Right ventricle myocardium superior (tissue), 1 donor: ENCODE measurements at places on chromosomes 7 and 10. TPM values are rescaled to one million over a fixed set of nuclear protein-coding genes. Genes with fewer than 3 reads are reported as not detected.

BHLHA15 gene
- not detected for total RNA-seq

IRF5 gene
- total RNA-seq: 1.9 TPM

STOX1 gene
- 0.38 TPM for total RNA-seq

DKK1 gene
- not detected for total RNA-seq

SFMBT2 gene
- 9.4 TPM for total RNA-seq

PPP1R3A gene
- total RNA-seq: 116 TPM

- peak; percentile 38 for DNase-seq
Measured at GRCh38 chr10:132129431-132129830, 57.3 kb upstream of the DPYSL4 start.

GRCh38 chr10:123912871-123913270 lies 21.3 kb upstream of the CPXM2 start:
- DNase-seq: no peak

GRCh38 chr7:25820432-25821040 lies 331.5 kb upstream of the NFE2L3 start:
- DNase-seq: no peak

- DNase-seq: no peak
Measured at GRCh38 chr10:47412869-47413268, 28.8 kb upstream of the ZNF488 start.

GRCh38 chr7:30618961-30619360 lies 24.3 kb downstream of the GARS1 start:
- no peak for DNase-seq

DNA sequence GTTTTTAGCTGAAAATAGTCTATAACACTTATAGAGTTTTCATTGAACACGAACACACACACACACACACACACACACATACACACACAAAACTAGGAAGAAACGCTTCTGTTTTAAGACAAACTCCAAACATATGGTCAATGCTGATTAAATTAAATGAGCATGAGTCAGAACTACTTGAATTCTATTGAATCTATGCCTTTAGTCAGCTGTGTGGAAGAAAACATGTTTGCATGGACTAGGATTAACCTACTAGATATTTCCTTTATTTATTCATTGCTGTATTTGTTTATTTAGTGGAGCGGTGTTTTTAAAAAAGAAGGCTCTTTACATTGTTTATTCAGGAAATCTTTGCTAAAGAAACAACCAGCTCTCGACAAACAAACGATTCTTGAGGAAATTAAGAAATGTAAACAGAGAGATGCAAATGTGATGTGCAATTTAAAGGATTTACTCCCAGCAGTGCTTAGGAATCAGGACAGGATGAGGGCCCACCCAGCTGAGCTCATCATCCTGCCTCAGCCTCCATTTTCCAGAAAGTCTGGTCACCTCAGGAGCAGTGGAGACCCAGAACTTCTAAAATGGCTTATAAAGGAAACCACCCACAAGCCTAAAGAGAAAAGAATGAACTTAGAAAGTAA lies 83.2 kb downstream of the PDE1C start:
- DNase-seq: no peak

- no peak for DNase-seq
Measured at GRCh38 chr10:3068968-3069737, 1.8 kb downstream of the PFKP start.

DNA sequence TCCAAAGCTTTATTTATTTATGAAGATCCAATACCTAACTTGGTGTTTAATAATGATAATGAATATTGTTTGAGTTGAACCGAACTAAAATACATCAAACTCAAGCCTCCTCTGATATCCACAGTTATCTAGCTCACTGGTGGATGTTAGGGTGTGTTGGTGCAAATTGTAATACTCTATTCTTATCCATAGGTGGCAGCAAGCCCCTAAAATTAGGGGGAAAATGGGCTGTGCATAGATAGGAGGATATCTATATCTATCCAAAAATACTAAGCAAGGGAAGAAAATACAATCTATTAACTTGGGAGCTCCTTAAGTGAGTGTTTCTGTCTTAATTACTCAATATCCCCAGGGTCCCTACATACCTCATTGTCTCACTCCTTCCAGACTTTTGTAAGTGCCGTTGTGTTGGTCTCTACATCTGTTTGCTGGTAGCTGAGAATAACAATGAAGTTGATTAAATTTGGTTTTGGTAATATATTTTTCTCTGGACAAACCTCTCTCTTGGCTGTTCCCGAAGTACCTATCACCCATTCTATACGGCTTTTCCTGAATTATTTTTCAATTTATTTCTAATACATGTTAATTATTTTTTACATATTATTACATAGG lies 55.0 kb upstream of the VWDE start:
- no peak for DNase-seq

DNA sequence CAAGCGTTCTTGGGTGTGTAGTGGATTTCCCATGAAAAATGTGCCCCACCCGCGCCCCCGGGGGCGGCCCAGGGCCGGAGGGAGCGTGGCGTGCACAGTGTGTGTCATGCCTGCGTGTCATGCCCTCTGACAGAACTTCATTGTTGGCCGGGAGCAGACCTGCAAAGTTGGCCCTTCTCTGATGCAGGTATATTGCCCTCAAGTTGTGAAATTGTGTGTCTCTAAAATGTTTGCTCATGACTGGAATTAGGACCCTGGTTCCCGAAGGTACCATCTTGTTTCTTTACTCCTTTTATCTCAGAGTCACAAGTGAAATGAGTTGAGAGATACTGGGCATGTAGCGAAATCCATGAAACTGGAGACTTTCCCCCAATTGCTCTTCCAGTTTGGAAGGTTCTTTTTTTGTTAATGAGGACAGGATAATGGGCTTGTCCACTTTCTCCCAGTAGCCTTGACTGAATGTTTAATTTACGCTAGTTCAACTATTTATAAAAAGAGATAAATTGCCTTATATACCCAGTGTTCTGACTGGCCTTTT lies 26.2 kb downstream of the ADK start:
- DNase-seq: no peak

- DNase-seq: no peak
Measured at GRCh38 chr7:69761290-69761922, 163.1 kb downstream of the AUTS2 start.
